ENCODE measurements at places on chromosomes 6 and 20. TPM values are rescaled to one million over a fixed set of nuclear protein-coding genes. Genes with fewer than 3 reads are reported as not detected.

The TAAR9 gene
- total RNA-seq = not detected

The ARMC2 gene
- total RNA-seq = 5.2 TPM

- DNase-seq = no peak
These were observed 194.7 kb upstream of the RREB1 start for GRCh38 chr6:6912817-6913744.

The GGTLC1 gene
- total RNA-seq = not detected

DNA sequence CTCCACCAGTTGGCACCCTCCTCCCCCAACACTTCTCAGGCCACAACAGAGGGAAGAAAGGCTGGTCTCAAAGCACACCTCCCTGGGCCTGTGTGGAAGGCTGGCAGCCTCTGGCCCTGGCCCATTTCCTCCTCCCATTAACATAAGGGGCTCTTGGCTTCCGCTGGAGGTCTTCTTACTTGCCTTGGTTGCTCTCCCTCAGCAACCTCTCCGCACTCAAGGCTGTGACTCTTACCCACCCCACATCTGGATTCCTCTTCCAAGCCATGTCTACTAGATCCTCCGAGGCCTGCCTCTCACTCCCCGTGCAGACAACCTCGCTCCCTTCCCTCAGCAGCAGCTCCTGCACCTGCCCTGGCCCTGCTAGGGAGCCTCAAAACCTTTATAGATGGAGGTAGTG, 112.2 kb upstream of the PRND start:
- DNase-seq = no peak

The EEF1A2 gene
- 38.5 TPM for total RNA-seq

The SCGN gene
- 0.89 TPM for total RNA-seq

The COL12A1 gene
- total RNA-seq = 383 TPM

DNA sequence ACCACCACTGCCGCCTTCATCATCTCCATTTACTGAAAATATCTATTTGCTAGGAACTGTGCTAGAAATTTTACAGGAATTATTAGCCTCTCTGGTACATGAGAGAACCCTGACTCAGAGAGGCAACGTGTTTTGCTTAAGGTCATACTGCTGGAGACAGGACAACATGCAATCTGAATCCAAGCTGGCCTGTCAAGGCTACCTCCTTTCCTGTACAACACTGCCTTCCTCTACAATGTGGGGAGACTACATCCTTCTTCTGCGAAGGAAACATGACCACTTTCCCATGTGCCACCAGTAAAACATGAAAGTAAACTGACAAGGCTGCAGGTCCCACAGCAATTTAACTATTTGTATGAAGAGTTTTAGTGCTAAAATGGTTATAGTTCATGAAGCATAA, 200.9 kb downstream of the BACH2 start:
- DNase-seq = no peak
